ENCODE measurements at places on chromosomes 3 and 15. TPM values are rescaled to one million over a fixed set of nuclear protein-coding genes. Genes with fewer than 3 reads are reported as not detected.

- DNase-seq = peak; percentile 95
Observed at GRCh38 chr15:95557226-95558046, 773.1 kb upstream of the NR2F2 start.

- no peak for DNase-seq
Observed at GRCh38 chr3:154921351-154921750, 158.8 kb upstream of the MME start.

GRCh38 chr15:25790000-25790660 is 73.0 kb downstream of the ATP10A start:
- DNase-seq = no peak

- peak; percentile 55 for DNase-seq
Observed at GRCh38 chr3:50089609-50089945, 858 bp downstream of the RBM5 start.

GRCh38 chr15:74240002-74240568 is 4.0 kb downstream of the CCDC33 start:
- DNase-seq = peak; percentile 93

DNA sequence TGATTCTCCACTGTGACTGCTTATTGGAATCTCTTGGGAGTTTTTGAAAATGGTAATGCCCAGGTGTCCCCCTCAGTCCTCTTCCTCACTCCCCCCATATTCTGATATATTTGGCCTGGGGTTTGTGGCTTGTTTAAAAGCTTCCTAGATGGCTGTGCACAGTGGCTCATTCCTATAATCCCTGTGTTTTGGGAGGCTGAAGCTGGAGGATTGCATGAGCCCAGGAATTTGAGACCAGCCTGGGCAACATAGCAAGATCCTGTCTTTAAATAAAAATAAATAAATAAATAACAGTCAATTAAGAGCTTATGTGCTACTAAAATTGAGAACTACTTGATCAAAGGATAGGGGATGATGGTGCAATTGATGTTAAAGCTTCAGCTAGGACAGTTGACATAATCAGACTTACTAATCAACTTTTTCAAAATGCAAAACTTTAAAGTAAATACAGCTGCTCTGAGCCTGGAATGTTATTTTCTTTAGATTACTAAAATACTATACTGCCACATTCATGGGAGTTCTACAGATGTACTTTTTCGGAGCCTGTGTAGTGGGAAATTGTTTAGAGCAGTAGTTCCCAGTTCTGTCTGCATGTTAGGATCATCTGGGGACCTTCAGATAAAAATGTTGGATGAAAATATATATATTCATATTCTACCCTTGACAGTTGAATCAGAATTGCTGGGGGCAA is 33.4 kb downstream of the ARIH1 start:
- DNase-seq = no peak

DNA sequence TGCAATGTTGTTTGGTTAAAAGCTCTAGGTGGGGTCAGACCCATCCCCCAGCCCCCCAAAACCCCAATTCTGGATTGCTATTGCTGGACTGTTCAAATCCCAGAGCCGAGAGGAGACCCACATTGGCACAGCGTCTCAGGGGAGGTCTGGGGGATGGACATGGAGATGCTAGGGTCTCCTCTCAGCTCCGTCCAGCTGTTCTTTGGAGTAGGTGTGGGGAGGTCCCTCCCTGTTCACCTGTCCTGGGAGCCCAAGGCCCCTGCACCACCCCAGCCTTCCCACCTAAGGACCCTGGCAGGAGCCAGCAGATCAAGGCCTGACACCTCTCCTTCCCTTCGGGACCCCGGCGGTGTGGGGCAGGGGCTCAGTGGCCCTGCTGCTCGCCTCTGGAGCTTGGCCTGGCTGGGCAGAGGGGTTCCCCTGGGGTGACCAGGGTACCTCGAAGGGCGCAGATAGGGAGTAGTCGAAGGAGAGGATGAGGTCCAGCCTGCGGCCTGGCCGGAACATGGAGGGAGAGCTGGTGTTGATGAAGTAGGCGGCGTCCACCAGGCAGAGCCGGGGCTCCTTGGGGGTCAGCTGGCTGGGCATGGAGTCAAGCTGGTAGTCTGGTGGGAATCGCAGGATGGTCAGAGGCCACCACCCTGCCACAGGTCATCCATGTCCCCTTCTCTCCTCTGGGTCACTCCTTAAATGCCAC is 23.9 kb downstream of the PLA2G4D start:
- no peak for DNase-seq

DNA sequence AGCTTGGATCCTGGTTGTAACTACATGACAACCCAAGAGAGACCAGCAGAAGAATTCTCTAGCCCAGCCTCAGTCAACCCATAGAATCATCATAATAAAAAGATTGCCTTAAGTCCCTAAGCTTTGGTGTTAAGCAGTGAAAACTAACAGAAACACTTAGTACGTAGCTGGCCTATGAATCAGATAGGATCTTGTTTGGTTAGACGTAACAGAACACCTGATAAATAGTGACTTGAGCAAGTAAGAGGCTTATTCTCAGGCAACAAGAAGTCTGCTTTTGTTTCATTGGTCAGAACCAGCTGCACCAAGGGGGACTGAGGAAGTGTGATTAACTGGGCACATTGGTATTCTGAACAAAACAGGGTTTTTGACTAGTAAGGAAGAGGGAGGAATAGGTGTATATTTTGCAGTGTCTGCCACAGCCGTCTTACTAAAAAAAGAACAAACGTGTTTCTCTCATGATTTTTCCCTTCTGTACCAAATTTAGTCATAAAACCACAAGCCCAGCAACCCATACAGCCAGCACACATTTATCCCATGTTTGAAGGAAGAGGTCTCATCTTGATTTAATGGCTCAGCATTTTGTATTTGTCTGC is 53.3 kb upstream of the GLCE start:
- no peak for DNase-seq

- DNase-seq = no peak
Observed at GRCh38 chr3:175059788-175060187, 200.7 kb downstream of the NAALADL2 start.

GRCh38 chr3:160941885-160942494 is 163.2 kb downstream of the B3GALNT1 start:
- DNase-seq = peak; percentile 86

DNA sequence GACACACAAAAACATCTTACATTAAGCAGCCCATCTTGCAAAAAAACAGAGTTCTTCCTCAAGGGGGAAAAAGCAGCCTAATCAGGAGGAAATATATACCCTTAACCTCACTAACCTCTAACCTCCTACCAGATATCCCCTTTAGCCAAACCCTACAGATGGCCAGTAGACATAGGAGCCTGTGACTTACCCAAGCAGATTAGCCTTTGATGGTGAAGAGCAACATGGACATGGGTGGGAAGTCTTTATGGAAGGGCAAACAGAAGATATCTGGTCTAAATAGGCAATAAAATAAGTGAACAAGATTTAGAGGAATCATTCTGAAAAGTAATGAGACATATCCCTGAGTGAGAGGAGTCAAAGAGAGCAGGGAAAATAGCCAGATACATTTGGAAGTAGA is 119.4 kb upstream of the ARPP21 start:
- no peak for DNase-seq

- no peak for DNase-seq
Observed at GRCh38 chr3:60770532-60770931, 480.7 kb downstream of the FHIT start.

GRCh38 chr3:134527538-134528186 is 41.8 kb downstream of the CEP63 start:
- DNase-seq = no peak

- no peak for DNase-seq
Observed at GRCh38 chr3:127037021-127037400, 54.1 kb downstream of the PLXNA1 start.

GRCh38 chr3:160331127-160331937 is 67.7 kb downstream of the IFT80 start:
- DNase-seq = peak; percentile 56

- DNase-seq = no peak
Observed at GRCh38 chr3:134282659-134283047, 32.0 kb upstream of the RYK start.

- DNase-seq = no peak
Observed at GRCh38 chr15:61393524-61393923, 164.4 kb upstream of the RORA start.

DNA sequence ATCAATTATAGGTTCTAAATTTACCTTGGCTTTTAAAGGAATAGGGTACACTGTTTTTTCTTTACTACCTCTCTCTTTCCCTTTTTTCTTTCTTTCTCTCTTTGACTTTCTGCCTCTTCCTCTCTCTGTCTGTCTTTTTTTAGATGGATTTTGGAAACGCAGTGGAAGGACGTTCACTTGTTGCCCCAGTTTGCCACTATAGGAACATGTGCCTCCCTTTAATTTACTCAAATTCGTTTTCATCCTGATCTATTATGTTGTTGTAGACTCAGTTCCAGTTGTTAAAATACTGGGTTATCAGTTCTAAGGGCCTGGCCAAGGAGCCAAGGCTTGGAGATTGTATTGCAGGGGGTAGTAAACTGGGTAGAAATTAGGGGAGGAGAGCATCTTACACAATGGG is 1.1 kb upstream of the SPINK8 start:
- DNase-seq = no peak

- DNase-seq = no peak
Observed at GRCh38 chr3:167691366-167691765, 37.6 kb upstream of the WDR49 start.

DNA sequence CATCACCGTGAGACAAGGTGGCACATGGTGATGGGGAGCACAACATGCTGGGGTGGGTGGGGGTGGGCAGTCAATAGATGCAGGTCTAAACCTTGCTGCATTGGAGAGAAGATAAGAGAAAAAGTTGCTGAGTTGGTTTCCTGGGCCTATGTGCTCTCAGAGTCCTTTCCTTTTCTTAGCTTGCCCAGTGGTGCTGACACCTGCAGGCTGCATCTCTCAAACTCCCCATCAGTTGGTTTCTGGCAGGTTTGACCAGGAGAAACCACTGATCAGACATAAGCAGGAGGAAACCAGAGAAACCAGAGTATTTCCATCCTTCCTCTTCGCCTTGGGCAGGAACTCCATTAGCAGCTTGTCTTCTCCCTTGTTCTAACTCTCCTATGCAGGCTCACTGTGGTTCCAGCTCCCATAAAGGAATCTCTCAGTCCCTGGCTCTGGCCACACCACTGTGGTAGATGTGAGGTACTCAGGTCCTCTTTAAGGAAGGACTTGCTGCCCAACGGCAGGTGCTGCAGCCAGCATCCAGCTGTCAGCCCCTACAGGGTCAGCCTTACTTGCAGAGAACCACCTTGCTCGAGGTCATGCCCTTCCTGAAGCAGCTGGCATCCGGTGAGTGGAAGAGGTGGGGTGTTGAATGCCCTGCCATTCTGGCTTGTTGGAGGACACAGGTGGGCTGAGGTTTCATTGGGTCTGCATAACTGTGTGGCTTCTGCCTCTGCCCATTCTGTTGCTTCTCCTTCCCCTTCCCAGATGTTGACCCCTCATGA is 172.3 kb upstream of the ANKRD28 start:
- DNase-seq = no peak

DNA sequence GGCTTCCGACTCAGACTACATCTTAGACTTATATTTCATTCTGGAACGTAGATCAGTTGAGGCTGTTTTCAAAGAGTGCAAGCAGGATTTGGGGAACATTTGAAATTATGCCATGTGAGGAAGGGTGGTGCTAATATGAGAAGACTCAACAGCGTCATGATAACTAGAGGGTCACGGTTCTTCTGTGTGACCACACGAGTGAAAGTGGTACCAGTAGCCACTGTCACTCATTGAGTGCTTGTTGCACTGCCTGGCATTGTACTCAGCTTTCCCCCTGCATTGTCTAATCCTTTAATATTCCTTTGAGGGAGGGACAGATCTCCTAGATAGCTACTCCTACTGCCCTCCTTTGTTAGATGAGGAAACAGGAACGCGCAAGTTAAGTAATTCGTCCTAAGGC is 81.3 kb upstream of the PLXNA1 start:
- DNase-seq = no peak

DNA sequence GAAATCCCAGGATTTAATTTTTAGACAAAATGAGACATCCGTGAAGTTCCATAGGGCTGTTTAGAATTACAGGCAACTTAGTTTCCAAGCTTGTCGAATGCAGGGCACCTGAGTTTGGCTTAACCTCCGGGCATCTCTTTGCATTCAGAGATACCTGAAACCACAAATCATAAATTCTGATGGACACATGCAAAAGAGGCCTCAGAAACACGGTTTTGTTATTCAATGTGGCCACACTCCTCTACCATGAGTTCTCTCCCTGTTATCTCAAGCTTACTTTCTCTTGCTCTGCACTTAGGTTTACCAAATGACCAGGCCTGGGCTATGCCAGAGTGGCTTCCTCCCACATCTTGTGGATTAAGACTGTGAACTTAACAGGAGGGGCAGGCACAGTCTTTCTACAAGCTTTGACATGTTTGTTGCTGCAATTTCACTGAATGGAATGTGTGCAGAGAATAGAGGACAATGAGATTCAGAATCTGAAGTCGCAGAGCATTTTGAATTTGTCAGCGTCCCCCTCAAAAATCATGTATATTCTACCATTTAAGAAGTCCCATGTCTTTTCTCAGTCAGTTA is 137.7 kb downstream of the TPRG1 start:
- DNase-seq = no peak

- no peak for DNase-seq
Observed at GRCh38 chr15:29050870-29051269, 165.1 kb downstream of the APBA2 start.

DNA sequence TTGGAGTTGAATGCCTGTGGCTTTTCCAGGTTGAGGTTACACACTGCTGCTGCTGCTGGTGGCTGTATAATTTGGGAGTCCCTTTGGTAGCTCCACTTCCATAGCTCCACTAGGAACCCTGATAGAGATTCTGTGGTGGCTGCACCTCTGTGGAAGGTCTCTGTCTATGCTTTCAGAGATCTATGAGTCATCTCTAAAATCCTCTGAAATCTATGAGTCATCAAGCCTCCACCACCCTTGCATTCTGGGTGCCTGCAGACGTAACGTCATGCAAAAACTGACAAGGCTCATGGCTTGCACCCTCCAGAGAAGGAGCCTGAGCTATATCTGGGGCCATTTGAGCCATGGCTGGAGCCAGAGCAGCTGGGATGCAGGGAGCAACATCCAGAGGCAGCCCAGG is 1037.0 kb upstream of the CFAP20DC start:
- no peak for DNase-seq

DNA sequence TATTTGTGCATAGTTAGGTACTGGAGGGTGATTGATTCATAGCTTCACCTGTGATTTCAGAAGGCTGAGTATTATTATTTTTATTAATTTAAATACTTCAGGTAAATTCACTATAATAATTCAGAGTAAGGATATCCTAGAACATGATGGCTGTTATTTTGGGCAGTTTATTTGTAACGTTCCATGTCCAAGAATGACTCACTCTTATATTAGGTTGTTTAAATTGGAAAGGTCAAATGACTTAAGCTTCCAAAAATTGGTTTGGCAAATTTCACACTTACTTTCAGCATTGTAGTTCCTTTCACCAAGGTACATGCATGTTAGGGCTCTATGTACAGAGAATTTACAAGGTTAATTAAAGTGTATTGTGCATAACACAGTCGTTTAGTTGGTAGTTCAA is 120.2 kb downstream of the EPHA3 start:
- DNase-seq = no peak

- DNase-seq = peak; percentile 76
Observed at GRCh38 chr15:59687836-59688235, 1.3 kb downstream of the BNIP2 start.

GRCh38 chr15:49438962-49439631 is 16.1 kb downstream of the FGF7 start:
- peak; percentile 5 for DNase-seq

Gene GOLGA8B
- 7.1 TPM for total RNA-seq

Gene VGLL3
- 0.33 TPM for total RNA-seq

Gene CRYGS
- total RNA-seq = 2.4 TPM

Gene CP
- 1.0 TPM for total RNA-seq

Gene ACY1
- 20.6 TPM for total RNA-seq

Gene CADPS
- total RNA-seq = not detected

Gene ITPKA
- 0.56 TPM for total RNA-seq

Gene WDR6
- 86.3 TPM for total RNA-seq

Gene IL5RA
- not detected for total RNA-seq

Gene CRELD1
- 33.1 TPM for total RNA-seq

Gene CD80
- 0.17 TPM for total RNA-seq

Gene GASK1A
- total RNA-seq = not detected

All from dermis blood vessel endothelial cell (primary cell).